ENCODE measurements at places on chromosomes 1 and 21.

DNA sequence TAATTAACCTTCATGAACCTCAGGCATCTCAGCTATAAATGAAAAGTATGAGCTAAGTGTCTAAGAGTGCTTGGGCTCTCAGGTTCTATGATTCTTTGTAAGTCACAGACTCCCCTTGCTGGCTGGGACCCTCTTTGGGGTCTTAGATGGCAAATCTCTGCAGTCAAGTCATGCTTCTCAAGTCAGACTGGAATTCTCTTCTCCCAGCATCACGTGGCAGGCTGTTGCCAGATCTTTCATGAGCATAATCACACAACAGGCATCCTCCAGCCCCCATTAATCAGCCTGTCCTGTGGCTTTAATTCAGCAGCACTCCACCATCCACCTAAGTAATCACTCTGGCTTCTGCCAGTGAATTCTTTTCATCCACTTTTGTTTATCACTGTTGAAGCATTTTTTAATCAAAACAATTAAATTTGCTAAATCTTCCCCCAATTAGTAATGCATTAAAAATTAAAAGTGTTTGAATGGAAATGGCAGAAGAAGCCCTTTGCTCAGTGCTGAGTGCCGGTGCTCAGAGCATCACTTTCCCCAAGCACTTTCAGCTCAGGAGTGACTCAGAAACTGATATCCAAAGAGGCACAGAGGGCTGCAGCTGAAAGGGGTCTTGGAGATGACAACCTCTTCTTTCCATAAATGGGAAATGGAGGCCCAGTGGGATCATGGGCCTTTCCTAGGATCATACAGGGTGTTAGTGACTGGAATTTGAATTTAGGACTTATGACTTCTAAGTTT lies 50.2 kb downstream of the C8A start:
- DNase-seq: no peak

GRCh38 chr1:76668046-76668445 lies 199.2 kb upstream of the ST6GALNAC5 start:
- DNase-seq: no peak

DNA sequence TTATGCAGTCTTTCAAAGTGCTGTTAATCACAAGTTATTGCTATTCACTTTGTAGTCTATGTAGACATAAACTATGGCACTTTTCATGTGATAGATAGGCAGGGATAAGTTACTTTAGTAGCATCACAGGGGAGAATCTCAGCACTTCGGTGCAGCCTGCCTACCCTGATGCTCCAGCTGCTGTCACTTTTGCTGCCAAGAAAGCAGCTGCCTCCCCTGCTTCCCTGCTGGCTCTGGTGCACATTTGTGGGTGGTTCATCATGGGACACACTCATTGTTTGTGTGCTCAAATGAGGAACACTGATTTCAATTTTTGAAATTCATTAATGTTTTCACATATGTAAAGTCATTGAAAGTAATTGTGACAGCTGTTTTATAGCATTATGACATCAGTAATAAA lies 272.6 kb downstream of the S1PR1 start:
- no peak for DNase-seq

GRCh38 chr1:18542351-18542750 lies 61.6 kb downstream of the KLHDC7A start:
- DNase-seq: no peak

All from stimulated activated CD8-positive, alpha-beta memory T cell treated with anti-CD3 and anti-CD28 coated beads, Interleukin-4, amount 100 ng/mL, for 1 hour (primary cell).